Stimulated activated CD8-positive, alpha-beta memory T cell treated with anti-CD3 and anti-CD28 coated beads, Interleukin-7, amount 100 ng/mL, for 1 hour (primary cell): ENCODE measurements at places on chromosomes 11 and 22.

DNA sequence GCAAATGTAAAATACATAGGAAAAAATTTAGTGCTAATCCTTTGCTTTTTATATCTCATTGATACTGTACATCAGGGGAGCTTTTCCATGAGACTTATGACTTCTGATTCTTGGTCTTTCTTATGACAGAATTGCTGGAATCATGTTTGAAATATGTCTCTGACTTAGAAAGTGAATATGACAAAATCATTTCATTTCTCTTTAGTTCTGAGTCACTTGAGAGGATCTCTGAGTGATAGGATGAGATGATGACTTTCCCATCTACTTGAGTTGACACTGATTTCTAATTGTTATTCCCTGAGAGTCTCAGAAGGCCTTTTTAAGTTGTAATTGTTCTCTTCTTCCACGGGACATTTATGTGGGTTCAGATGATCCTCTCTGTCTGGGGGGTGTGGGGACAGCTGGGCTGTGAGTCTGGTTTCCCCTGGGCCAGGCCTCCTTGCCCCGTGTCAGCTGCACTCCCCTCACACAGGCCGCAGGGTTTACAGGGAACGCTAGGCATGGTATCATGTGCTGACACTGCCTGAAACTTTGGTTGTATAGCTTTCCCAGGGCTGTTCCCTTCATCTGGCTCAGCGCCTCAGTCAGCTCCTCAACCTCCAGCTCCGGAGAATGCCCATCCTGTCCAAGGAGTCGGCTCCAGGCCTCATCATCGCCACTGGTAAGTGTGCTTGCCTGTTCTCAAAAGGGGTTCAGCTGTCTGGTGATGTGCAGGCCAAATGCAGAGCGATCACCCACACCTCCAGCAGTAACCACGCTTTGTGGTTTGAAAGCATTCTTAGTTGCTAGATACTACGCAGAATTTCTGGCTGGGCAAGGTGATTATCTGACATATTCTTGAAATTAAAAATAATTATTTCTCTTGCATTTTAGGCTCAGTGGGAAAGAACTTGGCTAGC is 69.5 kb upstream of the SORL1-AS1 start:
- no peak for DNase-seq

GRCh38 chr11:74493791-74494630 is 487 bp upstream of the LIPT2 start:
- no peak for DNase-seq

DNA sequence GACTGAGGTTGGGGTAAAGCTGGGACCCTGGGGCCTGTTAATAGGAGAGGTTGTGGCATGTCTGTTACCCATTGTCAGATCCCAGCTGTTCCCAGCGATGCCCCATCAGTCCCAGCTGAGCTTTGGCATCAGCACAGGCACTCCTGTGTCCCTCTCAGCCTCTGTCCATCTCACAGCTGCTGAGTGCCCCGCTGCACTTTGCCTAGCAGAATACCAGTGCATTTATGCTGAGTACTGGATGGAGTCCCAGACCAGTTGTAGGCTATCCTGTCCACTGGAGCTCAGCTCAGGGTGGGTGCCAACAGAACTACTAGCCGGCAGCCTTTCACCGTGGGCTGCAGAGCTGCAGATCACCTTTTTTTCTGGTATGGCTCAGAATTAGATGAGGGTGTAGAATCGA is 9.9 kb downstream of the FXYD6 start:
- no peak for DNase-seq

GRCh38 chr11:47711816-47712215 is 3.4 kb downstream of the AGBL2 start:
- no peak for DNase-seq

GRCh38 chr22:37681001-37681424 is 5.1 kb upstream of the NOL12 start:
- no peak for DNase-seq

- DNase-seq, result no peak
Measured at GRCh38 chr22:36758792-36759271, 17.1 kb downstream of the IFT27 start.

- no peak for DNase-seq
Measured at GRCh38 chr11:119752946-119753345, 23.9 kb upstream of the NECTIN1 start.

GRCh38 chr22:50613291-50613981 is 12.8 kb downstream of the MAPK8IP2 start:
- no peak for DNase-seq

DNA sequence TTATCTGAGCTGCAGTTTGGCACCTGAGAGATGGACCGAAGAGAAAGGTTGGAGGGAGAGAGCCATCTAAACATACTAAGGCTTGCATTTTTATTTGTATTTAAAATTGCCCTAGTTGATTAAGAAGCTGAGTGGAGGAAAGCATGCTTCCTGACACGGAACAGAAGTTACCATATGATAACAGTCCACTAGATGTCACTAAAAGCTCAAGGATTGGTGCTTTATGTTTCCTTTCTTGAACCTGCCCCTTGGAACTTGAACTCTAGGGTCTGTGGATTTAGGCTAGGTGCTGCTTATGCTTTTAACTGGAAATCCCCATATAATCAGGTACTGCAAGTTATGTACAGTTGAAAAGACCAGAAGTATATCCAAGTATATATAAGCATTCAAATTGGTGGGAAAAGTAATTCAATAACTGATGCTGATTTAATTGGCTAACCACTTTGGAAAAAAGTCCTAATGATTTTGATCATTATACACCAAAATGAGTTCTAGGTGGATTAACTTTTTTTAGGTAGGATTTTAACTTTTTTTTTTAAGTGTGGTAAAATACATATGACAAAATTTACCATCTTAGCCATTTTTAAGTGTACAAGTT is 9.5 kb downstream of the RBMXL2 start:
- DNase-seq, result no peak
